ENCODE measurements at places on chromosomes 7 and 10. TPM values are rescaled to one million over a fixed set of nuclear protein-coding genes. Genes with fewer than 3 reads are reported as not detected.
A peak's percentile ranks its signal among the peaks of the same experiment; 100 is the strongest.

- H3K36me3 ChIP-seq = no peaks in the 10 kb centered on the region
- H3K27ac ChIP-seq = peak overlapping the region; percentile 68
- DNase-seq = peak; percentile 68
Measured at GRCh38 chr10:75407713-75408508, 6.3 kb upstream of the ZNF503 start.

- no peaks in the 10 kb centered on the region for H3K4me1 ChIP-seq
- no peaks in the 10 kb centered on the region for H3K36me3 ChIP-seq
- H3K27me3 ChIP-seq = no peaks in the 10 kb centered on the region
- H3K27ac ChIP-seq = no peak overlapping the region
- H3K4me3 ChIP-seq = no peak overlapping the region
Measured at GRCh38 chr10:4655879-4656278, 170.1 kb upstream of the AKR1E2 start.

DNA sequence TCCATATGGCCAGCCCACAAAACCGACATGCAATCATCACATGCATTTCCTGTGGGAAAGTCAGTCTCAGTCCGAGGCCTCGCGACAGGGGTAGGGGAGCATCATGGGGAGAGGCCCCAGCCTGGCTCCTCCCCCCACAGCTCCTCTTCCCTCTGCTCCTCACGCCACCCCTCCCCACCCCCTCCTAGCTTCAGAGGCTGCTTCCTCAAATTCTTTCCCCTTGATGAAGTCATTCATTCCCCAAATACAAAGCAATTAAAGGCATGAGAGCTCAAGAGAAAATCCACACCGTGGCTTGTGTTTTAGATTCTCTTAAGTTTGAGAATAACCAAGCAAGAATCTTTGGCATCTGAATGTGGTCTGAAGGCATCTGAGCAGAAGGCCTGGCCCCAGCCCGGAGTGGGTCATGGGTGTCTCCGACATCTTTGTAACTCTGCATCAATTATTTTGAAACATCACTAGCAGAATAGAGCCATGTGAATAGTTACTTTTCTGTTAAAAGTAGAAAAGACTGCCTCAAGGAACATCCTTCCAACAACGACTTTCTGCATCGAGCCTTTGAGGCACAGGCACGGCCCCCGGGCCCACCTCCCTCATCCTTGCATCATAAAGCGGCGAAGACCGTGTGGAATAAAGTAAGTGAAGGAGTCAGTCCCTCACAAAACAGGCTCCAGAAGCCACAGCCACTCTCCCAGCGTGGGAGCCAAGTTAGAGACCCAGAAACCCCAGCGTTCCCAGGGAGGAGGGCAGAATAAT lies 90.9 kb downstream of the DIP2C start:
- DNase-seq = no peak
- H3K4me3 ChIP-seq = no peak overlapping the region
- H3K27me3 ChIP-seq = no peaks in the 10 kb centered on the region
- H3K4me1 ChIP-seq = peaks cover 6% of the 10 kb centered on the region
- H3K36me3 ChIP-seq = no peaks in the 10 kb centered on the region

DNA sequence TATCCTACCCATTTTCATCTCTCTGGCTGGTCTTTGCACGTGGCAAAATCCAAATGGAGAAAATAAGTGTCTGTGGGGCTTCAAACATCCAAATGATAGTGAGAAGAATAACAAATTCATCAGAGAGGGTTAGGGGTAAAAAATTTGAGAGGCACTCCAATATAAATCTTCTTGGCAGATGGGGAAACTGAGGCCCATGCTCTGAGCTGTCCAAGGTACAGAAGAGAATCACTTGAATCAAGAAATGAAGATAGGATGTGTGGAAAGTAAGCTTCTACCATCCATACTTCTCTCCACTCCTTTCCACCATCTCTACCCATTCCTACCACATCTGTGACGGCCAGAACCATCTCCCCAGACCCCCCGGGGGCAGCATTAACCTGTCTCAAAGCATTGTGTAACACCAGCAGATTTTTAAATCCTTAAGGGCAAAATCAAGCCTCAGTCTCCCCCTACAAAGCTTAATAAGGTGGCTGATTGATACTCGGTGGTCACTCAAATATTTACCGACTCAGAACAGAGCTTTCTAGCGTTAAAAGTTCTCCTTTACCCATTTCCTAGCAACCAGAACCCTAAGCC lies 818 bp downstream of the GOT1 start:
- H3K27ac ChIP-seq = no peak overlapping the region
- DNase-seq = no peak
- H3K4me3 ChIP-seq = peak overlapping the region; percentile 48
- peaks cover 7% of the 10 kb centered on the region for H3K4me1 ChIP-seq
- H3K36me3 ChIP-seq = no peaks in the 10 kb centered on the region
- no peaks in the 10 kb centered on the region for H3K27me3 ChIP-seq

DNA sequence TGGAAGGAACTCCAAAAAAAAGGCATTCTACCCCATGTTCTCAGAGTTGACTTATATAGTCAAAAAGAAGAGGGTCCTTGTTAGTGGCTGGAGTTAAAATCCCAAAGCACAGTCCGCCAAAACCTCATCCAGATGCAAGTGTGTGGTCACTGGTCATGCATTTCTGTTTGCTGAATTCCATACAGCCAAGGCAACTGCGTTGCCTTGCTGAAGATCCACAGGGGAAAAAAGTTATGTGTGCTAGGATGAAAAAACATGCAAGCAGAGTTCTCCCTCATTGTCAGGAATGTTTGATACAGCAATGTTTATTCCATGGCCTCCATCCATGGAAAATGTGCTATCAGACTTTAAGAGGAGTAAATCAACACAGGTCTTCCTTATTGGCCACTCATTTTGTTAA lies 213.1 kb downstream of the CREB5 start:
- no peaks in the 10 kb centered on the region for H3K27me3 ChIP-seq
- no peaks in the 10 kb centered on the region for H3K36me3 ChIP-seq
- no peak overlapping the region for H3K27ac ChIP-seq
- H3K4me1 ChIP-seq = no peaks in the 10 kb centered on the region
- no peak for DNase-seq

DNA sequence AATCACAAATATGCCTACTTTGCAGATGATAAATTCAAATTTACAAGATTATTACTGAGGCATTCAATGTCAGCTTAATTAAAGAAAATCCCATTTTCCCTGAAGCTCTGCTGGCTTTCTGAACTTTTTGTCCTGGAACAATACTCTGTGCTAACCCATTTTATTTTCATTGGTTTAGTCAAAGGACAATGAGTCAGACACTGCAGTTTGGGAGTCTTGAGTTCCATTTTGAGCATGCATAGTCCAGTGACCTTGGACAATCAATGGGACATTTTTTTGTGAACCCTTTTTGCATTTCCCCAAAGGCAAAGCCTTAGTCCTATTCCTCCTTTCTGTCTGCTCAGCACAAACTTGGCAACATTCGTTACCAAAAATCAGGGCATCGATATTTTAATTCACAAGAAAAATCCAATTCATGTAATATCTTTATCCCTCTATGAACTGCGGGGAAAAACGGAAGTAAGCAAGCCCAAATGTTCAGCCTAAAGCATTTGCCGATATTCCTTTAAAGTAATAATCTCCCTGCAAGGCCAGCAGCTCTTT lies 339.8 kb downstream of the RNLS start:
- no peaks in the 10 kb centered on the region for H3K36me3 ChIP-seq
- DNase-seq = no peak
- no peak overlapping the region for H3K4me3 ChIP-seq
- H3K4me1 ChIP-seq = peaks cover 13% of the 10 kb centered on the region

- no peaks in the 10 kb centered on the region for H3K36me3 ChIP-seq
- no peak for DNase-seq
- no peaks in the 10 kb centered on the region for H3K27me3 ChIP-seq
- no peak overlapping the region for H3K27ac ChIP-seq
Measured at GRCh38 chr10:86447432-86447831, 74.2 kb downstream of the WAPL start.

DNA sequence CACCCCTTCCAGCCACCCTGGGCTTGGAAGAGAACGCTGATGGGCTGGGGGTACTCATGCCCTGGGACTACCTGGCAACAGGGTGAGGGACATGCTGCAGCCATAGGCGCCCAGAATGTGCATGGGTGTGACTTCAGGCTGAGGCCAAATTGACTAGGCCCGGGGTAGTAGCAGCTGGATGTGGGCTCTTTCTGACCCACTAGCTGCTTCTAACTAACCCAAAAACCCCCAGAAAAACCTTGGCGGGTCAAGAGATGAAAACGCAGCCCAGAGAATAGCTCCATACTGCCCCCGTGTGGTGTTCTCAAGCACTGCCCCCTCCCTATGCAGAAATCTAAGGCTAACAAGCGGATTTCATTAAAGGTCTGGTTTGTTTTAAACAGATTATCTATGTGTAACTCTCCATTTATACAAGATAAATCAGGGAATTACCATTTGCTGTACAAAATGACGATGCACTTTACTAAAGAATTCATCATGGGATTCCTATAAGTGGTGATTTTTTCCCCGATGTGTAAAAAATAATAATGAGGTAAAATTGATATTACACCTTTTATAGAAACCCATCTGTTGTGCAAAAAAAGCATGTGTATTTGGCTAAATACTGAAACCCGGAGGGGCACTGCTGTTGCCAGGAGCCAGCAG lies 4.2 kb downstream of the SMARCD3 start:
- H3K27me3 ChIP-seq = no peaks in the 10 kb centered on the region
- no peak overlapping the region for H3K27ac ChIP-seq
- peaks cover 13% of the 10 kb centered on the region for H3K4me1 ChIP-seq

DNA sequence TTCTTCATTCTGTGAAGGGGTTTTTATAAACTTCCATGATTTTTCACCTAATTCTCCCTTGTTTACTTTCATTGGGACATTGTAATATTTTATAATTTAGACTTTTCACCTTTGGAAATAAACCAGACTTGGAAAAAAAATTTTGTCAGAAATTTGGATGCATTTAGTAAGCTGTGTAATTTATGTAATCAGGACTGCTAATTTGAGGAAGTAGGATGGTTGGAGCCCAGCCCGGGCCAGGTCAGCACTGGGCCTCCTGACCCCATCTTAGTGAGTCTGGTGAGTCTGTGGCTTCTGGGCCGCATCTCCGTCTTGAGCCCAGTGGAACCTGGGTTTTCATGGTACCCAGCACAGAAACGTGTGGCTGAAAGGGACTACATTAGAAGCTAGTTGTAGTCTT lies 27.6 kb upstream of the ZNF32 start:
- no peak overlapping the region for H3K4me3 ChIP-seq
- H3K4me1 ChIP-seq = no peaks in the 10 kb centered on the region
- DNase-seq = no peak
- H3K27ac ChIP-seq = no peak overlapping the region
- H3K27me3 ChIP-seq = no peaks in the 10 kb centered on the region
- no peaks in the 10 kb centered on the region for H3K36me3 ChIP-seq

The SUN3 gene
- total RNA-seq = not detected

The MYPN gene
- total RNA-seq = 0.17 TPM

The TIMM23B gene
- total RNA-seq = 15.2 TPM

The HOXA7 gene
- 0.75 TPM for total RNA-seq

The BRI3 gene
- 133 TPM for total RNA-seq

The C10orf105 gene
- 0.12 TPM for total RNA-seq

The BHLHA15 gene
- total RNA-seq = not detected
